ENCODE measurements at places on chromosomes 3 and 15.

GRCh38 chr3:67118635-67119034, 120.5 kb downstream of the KBTBD8 start:
- H3K4me3 ChIP-seq, result no peak overlapping the region
- no peaks in the 10 kb centered on the region for H3K4me1 ChIP-seq
- no peak overlapping the region for H3K27ac ChIP-seq
- no peaks in the 10 kb centered on the region for H3K27me3 ChIP-seq
- DNase-seq, result no peak

DNA sequence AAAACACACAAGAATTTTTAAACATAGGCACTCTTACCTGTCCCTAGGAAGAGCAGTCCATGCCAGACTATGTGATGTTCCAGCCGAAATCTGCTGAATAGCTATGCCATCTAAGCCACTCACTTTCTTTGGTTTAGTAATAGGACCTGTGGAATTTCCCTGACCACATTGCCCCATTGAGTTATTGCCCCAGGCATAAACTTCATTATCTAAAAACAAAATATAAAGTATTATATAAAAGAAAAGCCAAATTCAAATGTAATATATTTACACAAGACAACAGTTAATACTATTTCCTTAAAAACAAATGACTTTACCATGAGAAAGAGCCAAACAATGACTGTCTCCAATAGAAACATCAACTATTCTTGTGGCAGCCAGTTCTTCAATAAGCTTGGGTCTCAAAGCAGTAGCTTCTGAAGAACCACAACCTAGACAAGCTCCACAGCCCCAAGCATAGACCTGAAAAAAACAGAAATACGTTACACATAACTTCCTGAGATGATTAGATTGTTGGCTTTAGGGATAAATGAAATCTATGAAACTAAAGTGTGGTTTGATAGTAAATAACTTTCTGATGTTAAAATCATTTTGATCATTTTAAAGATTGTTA, 84.3 kb downstream of the HERC1 start:
- no peak overlapping the region for H3K4me3 ChIP-seq
- H3K27me3 ChIP-seq, result no peaks in the 10 kb centered on the region
- H3K27ac ChIP-seq, result no peak overlapping the region
- H3K36me3 ChIP-seq, result peaks cover 64% of the 10 kb centered on the region
- no peak for DNase-seq
- no peaks in the 10 kb centered on the region for H3K4me1 ChIP-seq

- no peaks in the 10 kb centered on the region for H3K4me1 ChIP-seq
- H3K36me3 ChIP-seq, result no peaks in the 10 kb centered on the region
- no peak overlapping the region for H3K4me3 ChIP-seq
- no peak for DNase-seq
- H3K27me3 ChIP-seq, result no peaks in the 10 kb centered on the region
- no peak overlapping the region for H3K27ac ChIP-seq
Observed at GRCh38 chr3:197168063-197168462, 130.3 kb downstream of the DLG1 start.

DNA sequence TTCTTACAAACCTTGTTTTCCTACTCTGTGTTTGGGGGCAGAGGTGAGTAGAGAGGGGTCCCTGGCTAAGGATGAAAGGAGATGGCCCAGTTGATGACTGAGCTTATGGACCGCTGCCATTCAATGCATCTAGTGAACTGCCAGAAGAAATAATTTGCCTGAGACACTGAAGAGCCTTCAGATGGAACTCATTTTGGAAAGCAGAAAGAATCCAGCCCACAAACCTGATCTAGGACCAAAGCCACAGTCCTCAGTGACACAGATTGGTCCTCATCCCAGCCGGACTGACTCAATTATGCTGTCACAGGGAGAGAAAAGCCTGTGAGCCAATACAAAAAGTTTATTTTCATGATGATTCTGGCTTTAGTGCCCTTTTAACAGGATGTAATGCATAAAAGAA, 82.7 kb downstream of the CD47 start:
- DNase-seq, result no peak
- H3K4me1 ChIP-seq, result peaks cover 19% of the 10 kb centered on the region
- H3K27ac ChIP-seq, result no peak overlapping the region

- H3K4me1 ChIP-seq, result no peaks in the 10 kb centered on the region
- no peak for DNase-seq
- no peaks in the 10 kb centered on the region for H3K27me3 ChIP-seq
- no peak overlapping the region for H3K27ac ChIP-seq
- H3K4me3 ChIP-seq, result no peak overlapping the region
- no peaks in the 10 kb centered on the region for H3K36me3 ChIP-seq
Observed at GRCh38 chr15:61364871-61365270, 135.8 kb upstream of the RORA start.

- H3K36me3 ChIP-seq, result no peaks in the 10 kb centered on the region
- no peak overlapping the region for H3K27ac ChIP-seq
- no peaks in the 10 kb centered on the region for H3K27me3 ChIP-seq
- no peaks in the 10 kb centered on the region for H3K4me1 ChIP-seq
Observed at GRCh38 chr3:194758716-194759115, 73.0 kb downstream of the FAM43A start.

DNA sequence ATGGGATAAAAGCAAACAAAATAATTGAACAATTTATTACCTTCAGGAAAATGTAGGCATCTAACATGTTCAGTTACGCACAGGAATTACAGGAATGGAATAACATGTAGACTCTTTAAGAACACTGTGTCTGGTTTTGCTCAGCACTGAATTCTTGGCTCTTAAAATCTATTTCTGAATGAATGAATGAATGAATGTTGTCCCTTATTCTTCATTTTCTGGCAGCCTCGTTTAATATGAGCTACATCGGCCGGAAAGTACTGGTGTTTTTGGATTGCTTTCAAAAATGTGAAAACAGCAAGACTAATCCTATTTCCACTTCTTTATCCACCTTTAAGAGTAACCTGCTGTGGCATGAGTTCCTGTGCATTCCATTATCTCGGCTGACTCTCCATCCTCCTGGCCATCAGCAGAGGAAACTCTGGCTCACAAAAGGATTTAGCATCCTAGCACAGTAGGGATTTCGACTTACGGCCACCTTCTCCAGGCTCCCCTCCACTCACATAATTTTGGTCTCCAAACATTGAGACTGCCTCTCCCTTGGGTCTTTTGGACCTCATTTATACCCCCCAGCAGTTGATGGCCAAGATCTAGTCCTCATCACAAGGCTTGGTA, 145.3 kb downstream of the FOXP1 start:
- H3K27ac ChIP-seq, result no peak overlapping the region
- no peak overlapping the region for H3K4me3 ChIP-seq
- H3K36me3 ChIP-seq, result no peaks in the 10 kb centered on the region
- H3K4me1 ChIP-seq, result peaks cover 55% of the 10 kb centered on the region
- no peaks in the 10 kb centered on the region for H3K27me3 ChIP-seq

DNA sequence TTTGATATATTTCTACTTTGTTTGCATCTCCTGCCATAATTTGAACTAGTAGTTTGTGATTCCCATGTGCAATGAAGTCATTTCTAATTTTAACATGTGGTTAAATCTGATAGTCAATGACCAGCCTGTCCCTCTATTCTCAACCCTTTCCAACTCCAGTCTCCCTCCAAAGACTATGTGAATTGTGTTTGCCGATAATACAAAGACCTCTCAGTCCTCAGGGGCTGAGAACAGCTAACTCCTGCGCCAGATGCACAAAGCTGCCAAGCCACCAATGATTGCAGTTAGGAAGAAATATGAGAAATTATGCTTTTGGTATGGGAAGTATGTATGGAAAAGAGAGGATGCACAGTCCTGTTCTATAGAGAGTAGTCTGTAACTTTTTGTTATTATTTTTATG, 54.0 kb downstream of the KCNH8 start:
- no peaks in the 10 kb centered on the region for H3K27me3 ChIP-seq
- no peak overlapping the region for H3K4me3 ChIP-seq
- no peaks in the 10 kb centered on the region for H3K36me3 ChIP-seq
- H3K27ac ChIP-seq, result no peak overlapping the region

GRCh38 chr3:13637311-13637891, 88.5 kb downstream of the FBLN2 start:
- H3K27ac ChIP-seq, result no peak overlapping the region
- H3K27me3 ChIP-seq, result no peaks in the 10 kb centered on the region
- H3K4me1 ChIP-seq, result no peaks in the 10 kb centered on the region

DNA sequence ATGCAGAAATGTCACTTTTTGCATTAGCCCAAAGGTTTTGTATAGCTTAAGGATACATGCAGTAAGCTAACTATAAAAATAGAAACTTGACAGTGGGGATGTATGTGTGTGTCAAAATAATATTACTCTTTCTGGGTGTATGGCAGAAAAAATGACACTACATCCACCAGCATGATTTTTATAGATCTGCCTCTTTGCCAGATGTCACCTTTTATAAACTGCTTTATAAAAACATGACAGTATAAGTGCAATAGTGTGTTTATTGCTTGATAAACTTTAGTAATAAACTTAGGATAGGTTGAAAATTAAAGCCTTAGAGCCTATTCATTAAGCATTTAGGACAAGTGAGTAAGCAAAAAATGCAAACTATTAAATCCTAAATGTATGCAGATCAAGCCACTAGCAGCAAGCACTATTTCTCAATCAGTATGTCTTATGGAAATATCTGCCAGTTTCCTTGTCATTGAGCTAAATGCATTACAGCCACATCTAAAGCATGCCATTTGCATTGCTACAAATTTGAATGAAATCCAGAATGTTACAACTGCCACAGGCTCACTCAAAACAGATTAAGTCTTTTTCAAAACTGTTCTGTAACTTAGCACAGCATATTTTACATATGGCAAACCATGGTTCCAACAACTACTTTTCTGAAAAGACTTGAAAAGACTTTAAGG, 935.0 kb downstream of the FHIT start:
- peaks cover 5% of the 10 kb centered on the region for H3K4me1 ChIP-seq
- no peaks in the 10 kb centered on the region for H3K36me3 ChIP-seq
- no peak for DNase-seq

DNA sequence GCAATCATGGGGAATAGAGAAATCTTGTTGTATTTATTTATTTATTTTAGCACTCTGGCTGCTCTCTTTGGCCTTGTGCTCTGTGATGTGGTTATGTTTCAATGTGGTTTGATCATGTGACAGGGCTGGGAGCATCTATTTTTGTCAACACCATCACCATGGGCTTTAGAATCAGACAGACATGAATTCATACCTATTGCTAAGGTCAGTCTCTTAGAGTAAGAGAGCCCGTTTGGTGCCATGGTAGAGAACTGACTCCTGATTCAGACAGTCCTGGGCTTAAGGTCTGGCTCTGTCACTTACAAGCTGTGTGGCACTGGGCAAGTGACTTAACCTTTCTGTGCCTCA, 157.0 kb downstream of the RYR3 start:
- no peaks in the 10 kb centered on the region for H3K36me3 ChIP-seq
- no peak for DNase-seq
- no peak overlapping the region for H3K27ac ChIP-seq
- H3K4me3 ChIP-seq, result no peak overlapping the region
